ENCODE measurements at places on chromosomes 13 and 19.

DNA sequence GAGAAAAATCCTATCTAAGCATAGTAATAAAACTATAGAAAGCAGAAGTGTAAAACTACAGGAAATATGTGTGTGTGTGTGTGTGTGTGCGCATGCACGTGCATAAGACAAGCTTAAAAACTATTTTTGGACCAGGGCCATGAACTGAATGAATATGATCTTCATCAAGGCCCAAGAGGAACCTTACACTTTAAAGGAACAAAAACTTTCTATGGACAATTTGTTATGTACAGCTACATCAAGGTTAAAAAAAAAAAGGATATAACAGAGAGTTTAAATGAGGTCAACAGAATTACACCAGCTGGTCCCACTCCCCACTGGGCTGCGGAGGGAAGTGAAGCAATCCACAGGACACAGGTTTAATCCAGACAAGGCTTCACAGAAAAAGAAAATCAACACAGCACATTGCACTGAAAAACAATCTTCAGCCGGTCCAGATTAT lies 151.1 kb downstream of the LHFPL6 start:
- DNase-seq = no peak

GRCh38 chr13:27293873-27294515 lies 23.4 kb downstream of the RASL11A start:
- DNase-seq = no peak

DNA sequence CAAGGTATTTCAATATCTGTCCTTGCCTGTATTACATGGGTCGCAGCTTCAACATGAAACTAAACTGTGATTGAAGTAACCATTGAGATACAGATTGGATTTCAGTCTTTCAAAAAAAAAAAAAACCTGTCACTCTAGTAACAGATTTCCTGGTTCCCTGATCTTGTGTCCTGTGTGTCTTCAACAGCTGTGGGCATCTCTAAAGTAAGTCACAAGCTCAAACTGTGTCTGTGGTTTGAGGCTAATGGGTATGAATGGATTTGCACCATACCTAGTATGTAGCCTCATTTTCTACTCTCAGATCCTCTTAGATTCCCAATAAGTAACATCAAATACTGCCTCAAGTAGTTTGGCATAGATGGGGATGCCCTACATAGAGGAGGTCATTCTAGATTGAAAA lies 300.1 kb downstream of the COG6 start:
- no peak for DNase-seq

- no peak for DNase-seq
Observed at GRCh38 chr13:75493156-75493555, 11.2 kb upstream of the TBC1D4 start.

DNA sequence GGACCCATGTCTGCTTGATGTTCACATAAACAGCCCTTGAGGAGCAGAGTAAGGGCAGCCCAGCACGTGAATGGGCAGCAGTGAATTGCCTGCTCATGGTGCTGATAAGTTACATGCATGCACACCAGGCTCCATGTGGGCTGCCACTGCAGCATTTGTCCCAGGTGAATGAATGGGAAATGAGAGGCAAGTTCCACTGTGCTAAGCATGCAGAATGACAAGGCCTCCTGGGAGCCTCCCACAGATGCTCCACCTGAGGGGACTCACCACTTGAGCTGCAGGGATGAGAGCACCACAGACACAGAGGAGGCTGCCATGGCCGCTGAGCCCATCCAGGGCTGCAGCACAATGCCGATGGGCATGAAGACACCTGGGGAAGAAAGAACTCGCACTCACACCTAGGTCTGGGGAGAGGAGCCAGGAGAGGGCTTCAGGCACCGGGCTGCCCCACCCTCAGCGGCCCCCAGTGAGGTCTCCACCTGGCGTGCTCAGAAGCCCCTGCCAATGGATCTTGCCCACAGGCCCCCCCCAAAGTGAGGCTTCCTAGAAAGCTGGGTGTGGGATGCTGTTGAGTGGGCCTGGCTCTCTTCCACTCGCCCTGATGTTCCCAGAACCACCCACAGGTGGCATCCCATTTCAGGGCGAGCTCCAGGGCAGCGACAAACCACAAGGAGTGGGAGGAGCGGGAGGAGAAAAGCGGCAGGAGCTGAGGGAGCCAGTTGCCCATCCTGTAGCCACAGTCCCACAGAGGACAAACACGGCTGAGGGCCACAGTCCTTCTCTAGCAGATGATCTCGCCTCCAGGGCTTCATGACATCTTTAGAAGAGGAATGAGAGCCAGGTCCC lies 73.8 kb downstream of the CCDC70 start:
- DNase-seq = no peak

DNA sequence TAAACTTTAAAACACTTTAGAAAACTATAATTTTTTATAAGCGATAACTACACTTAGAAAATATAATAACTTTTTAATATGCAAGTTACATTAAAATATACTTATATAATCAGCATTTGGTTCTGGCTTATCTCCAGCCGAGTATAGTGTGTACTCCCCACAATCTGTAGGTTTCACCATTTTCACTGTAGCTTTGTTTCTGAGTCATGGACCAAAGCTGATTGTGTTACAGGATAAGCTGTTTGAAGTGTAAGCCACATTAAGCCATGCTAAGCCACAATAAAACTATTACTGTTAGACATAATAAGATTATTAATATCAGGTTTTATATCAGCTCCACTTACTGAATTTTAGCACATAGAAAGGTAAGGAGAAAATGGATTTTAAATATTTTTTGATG lies 43.8 kb downstream of the CCDC122 start:
- DNase-seq = no peak

DNA sequence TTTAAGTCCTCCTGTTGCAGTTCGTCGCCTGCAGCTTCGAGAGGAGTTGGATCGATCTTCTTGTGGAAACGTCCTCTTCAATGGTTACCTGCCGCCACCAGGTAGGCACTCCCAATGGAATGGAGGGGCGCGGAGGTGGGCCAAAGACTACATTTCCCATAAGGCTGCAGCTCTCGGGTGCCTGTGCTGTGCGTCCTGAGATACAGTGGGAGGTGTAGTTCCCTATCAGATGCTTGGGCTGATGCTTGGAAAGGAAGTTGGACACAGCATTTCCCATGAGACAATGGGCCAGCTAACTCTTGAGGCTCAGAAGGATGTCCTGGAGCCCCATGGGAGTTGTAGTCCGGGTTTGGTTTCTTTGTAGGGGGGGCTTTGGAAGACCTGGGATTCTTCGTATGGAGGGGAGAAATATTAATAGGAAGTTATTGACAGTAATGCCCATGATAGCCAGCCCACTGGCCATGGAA lies 1.8 kb downstream of the SHKBP1 start:
- no peak for DNase-seq

- DNase-seq = no peak
Observed at GRCh38 chr13:54775501-54776191, 1747.0 kb downstream of the OLFM4 start.

DNA sequence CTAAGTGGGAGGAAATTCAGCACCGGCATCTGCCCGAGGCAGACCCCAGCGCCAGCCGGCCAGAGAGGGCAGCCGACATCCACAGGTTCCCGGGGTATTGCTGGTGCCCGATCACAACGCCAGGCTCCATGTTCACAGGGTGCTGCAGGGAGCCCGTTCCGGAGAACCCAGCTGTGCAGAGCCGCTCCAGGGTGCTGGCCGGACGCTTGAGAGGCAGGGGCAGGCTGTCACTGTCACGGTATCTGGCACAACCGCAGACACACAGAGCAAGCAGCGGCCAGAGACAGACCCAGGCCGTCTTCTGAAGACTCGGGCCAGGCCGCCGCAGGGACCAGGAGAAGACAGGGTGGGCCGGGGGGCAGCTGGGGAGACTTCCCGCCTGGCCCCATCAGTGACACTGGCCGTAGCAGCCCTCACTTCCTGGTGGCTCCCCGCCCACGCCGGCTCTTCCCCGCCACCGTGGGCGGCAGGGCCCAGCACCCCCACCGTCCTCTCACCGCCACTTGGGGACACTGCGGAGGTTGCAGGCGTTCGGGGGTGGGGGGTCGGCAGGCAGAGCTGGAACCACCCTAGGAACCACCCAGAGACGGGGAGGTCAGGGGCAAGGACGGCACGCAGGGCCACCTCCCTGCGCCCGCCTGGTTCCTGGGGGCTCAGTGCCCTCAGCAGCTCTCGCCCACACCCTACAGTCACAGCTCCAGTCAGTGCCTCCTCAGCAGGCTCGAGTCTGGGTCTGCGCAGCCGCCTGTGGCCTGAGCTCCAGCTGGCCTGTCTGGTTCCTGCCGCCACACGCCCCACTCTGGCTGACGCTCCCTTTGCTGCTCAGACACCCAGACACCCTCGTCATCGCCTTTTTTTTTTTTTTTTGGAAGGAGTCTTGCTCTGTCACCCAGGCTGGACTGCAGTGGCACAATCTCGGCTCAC lies 3.8 kb downstream of the RNF126 start:
- DNase-seq = no peak

DNA sequence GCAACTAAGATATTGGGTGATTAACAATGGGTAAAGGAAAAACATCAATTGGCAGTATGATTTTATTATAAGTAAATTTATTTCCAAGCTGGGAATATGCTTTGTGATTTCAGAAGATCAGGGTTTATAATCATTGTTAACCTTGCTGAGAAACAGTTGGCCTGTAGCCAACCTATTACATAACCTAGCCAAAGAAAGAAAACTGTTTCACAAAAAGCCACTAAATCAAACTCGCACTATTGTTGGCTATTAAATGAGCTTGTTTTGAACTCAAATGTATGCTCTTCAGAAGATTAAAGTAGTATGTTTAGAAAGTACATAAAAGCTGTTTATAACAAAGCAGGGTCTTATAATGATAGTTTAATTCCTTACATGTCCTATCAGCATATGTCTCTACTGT lies 151.7 kb downstream of the LHFPL6 start:
- no peak for DNase-seq

DNA sequence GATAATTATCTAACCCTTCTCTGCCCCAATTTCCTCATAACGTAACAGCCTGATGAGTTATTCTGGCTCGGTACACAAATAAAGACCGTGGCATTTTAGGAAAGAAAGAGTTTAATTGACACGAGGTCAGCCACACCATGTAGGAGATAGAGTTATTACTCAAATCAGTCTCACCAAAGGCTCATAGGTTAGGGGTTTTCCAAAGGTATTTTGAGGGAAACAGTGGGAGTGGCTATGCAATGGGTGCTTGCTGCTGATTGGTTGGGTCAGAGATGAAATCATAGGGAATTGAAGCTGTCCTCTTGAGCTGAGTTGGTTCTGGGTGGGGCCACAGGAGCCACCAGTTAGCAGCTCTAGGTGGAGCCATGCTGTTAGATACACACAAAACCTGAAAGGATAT lies 137.5 kb downstream of the FREM2 start:
- DNase-seq = peak; percentile 10

DNA sequence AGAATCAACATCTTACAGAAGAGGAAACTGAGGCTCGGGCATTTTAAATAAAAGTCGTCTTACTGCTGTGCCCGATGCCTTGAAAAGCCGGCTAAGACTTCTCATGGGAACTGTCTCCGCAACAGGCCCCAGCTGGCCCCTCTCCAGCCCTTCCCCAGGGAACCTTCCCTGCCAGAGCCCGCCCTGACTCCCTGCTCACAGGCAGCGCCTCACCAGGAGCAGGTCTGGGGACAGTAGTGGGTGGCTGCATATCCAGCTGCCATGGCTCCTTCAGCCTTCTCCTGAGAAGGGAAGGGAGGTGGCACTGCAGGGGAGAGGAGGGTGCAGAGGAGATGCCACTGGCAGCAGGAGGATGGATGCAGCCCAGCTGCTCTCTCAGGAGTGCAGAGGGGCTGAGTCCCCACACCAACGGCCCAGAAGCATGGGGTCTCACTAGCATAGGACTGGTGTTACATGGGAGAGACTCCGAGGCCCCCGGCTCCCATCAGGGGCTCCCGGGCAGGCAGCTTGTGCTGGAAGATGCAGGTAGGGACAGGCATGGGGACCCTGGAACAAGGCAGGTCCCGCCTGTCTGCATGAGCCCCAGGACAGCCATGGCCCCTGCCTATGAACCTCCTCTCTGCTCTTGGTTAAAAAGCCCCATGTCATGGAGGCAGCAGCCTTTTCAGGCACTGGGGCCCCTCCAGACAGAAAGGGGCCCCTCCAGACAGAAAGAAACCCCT lies 216.4 kb upstream of the SGCG start:
- DNase-seq = no peak

DNA sequence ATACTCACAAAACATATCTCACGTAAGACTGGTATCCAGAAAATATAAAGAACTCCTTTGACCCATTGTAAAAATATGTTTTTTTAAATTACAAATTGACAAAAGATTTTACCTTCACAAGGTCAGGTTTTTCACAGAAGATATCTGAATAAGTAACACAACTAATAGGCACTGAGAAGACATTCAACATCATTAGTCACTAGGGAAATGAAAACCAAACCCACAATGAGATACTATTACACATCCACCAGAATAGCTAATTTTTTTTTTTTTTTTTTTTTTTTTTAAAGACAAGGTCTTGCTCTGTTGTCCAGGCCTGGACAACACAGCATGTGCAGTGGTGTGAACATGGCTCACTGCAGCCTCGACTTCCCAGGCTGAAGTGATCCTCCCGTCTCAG lies 157.5 kb downstream of the MIPEP start:
- no peak for DNase-seq

GRCh38 chr13:37065890-37066526 lies 6.5 kb upstream of the SUPT20H start:
- no peak for DNase-seq

GRCh38 chr19:49409441-49410029 lies 13.7 kb downstream of the PTH2 start:
- no peak for DNase-seq

- DNase-seq = peak; percentile 78
Observed at GRCh38 chr19:49553451-49554271, 25.9 kb downstream of the RCN3 start.

DNA sequence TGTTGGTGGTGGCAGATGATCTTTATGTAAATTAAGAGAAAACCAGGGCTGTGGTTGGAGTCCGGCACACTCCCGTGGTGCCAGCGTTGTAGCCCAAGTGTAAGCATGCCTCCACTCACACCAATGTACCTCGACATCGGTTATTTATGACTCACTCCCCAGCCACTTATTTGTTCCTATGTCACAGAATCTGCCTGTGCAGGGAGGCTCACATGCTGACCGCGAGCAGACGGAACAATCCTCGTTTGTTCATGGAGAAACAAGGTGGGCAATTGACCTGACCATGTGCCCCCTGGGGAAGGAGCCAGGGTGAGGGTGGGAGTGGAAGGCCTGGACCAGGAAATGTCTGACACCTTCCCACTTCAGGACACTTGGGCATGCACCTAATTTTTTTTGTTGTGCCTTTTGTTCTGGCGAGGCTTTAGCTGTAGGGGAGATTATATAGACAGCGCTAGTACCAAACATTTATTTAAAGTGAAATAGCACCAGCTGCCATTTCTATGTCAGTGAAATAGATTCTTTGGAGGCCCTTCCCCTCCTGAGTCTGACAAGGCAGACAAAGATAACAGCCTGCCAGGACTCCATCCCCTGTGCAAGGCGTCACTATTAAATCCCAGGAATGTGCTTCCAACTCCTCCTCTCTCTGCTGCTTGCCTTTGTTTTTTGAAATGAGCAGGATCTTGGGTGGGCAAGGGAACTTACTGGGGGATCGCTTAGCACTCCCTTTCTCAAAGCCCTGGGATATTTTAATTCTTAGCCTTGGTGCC lies 394.2 kb downstream of the FGF9 start:
- no peak for DNase-seq
